Spinal cord (tissue), 10 donors: ENCODE measurements at places on chromosomes 1 and 21. TPM values are rescaled to one million over a fixed set of nuclear protein-coding genes. Genes with fewer than 3 reads are reported as not detected.

Gene CELA3A
- not detected for polyA plus RNA-seq

Gene CD53
- polyA plus RNA-seq = 15.7 TPM

Gene NOS1AP
- polyA plus RNA-seq = 9.3 TPM

Gene RIPK4
- polyA plus RNA-seq = not detected

Gene RGSL1
- polyA plus RNA-seq = 0.30 TPM

Gene GLMP
- 22.9 TPM for polyA plus RNA-seq

Gene LCE4A
- not detected for polyA plus RNA-seq

Gene CRYAA
- polyA plus RNA-seq = not detected

Gene MYOG
- 0.69 TPM for polyA plus RNA-seq

Gene B3GALT5
- 3.4 TPM for polyA plus RNA-seq

Gene SLAMF1
- not detected for polyA plus RNA-seq

Gene TMEM9
- 179 TPM for polyA plus RNA-seq

Gene SYT2
- 46.7 TPM for polyA plus RNA-seq

Gene SPRR3
- polyA plus RNA-seq = 0.24 TPM

Gene GJC2
- polyA plus RNA-seq = 19.1 TPM

Gene LIN9
- polyA plus RNA-seq = 6.2 TPM

Gene LCE2C
- not detected for polyA plus RNA-seq

Gene DMAP1
- 78.5 TPM for polyA plus RNA-seq

Gene FMO2
- polyA plus RNA-seq = 5.1 TPM

Gene C1orf226
- polyA plus RNA-seq = 8.8 TPM

Gene C1orf185
- polyA plus RNA-seq = not detected

Gene OR2M3
- 0.05 TPM for polyA plus RNA-seq

Gene DCDC2B
- polyA plus RNA-seq = 0.82 TPM

Gene PCSK9
- polyA plus RNA-seq = 1.3 TPM

Gene ZC3H12A
- 0.65 TPM for polyA plus RNA-seq

Gene HUNK
- 7.8 TPM for polyA plus RNA-seq

Gene CHIA
- polyA plus RNA-seq = not detected

Gene RASSF5
- polyA plus RNA-seq = 9.8 TPM

Gene GRIK3
- polyA plus RNA-seq = 43.6 TPM

Gene NUDT17
- polyA plus RNA-seq = 10.4 TPM

Gene ARTN
- polyA plus RNA-seq = 1.9 TPM

Gene GBP5
- polyA plus RNA-seq = 0.20 TPM

Gene AMY1A
- polyA plus RNA-seq = not detected

Gene VWA5B1
- 4.5 TPM for polyA plus RNA-seq

Gene TRIM63
- not detected for polyA plus RNA-seq

Gene CDC42SE1
- 86.3 TPM for polyA plus RNA-seq
